ENCODE measurements at places on chromosomes 1 and 21. TPM values are rescaled to one million over a fixed set of nuclear protein-coding genes. Genes with fewer than 3 reads are reported as not detected.

The DMAP1 gene
- total RNA-seq = 73.5 TPM

The NECAP2 gene
- total RNA-seq = 51.6 TPM

The PDE4B gene
- 3.3 TPM for total RNA-seq

The CHRM3 gene
- total RNA-seq = 0.61 TPM

The TINAGL1 gene
- total RNA-seq = 120 TPM

The RLF gene
- 11.7 TPM for total RNA-seq

The WNT3A gene
- total RNA-seq = not detected

The SLAMF7 gene
- not detected for total RNA-seq

The TMCO1 gene
- total RNA-seq = 85.3 TPM

The TM2D1 gene
- 55.1 TPM for total RNA-seq

The FAM110D gene
- total RNA-seq = 1.7 TPM

The F13B gene
- not detected for total RNA-seq

The DNM3 gene
- total RNA-seq = 17.5 TPM

The RUNX3 gene
- total RNA-seq = 3.5 TPM

The CYP4Z1 gene
- total RNA-seq = 0.39 TPM

The CCDC17 gene
- total RNA-seq = 2.2 TPM

The TEX38 gene
- total RNA-seq = not detected

The REG4 gene
- total RNA-seq = not detected

The BEND5 gene
- total RNA-seq = 17.2 TPM

The ANKRD65 gene
- total RNA-seq = 0.22 TPM

The EPHB2 gene
- total RNA-seq = 9.7 TPM

The CDKN2C gene
- total RNA-seq = 8.0 TPM

The TLR5 gene
- total RNA-seq = 0.33 TPM

The CYP4B1 gene
- total RNA-seq = 7.2 TPM

The GNG4 gene
- total RNA-seq = 3.4 TPM

The LY9 gene
- total RNA-seq = 0.14 TPM

The UBE2U gene
- total RNA-seq = not detected

The MEX3A gene
- total RNA-seq = 0.17 TPM

The PTAFR gene
- 0.72 TPM for total RNA-seq

The BNIPL gene
- 0.11 TPM for total RNA-seq

The TMEM269 gene
- not detected for total RNA-seq

The PROK1 gene
- total RNA-seq = 0.76 TPM

The CLCNKA gene
- total RNA-seq = 2.1 TPM

The ST6GALNAC5 gene
- 27.7 TPM for total RNA-seq

The MPZL1 gene
- 48.4 TPM for total RNA-seq

The ZBTB8A gene
- total RNA-seq = 5.9 TPM

The TNFRSF9 gene
- total RNA-seq = 0.72 TPM

The ADAMTS5 gene
- total RNA-seq = 1.9 TPM

The PGD gene
- total RNA-seq = 68.5 TPM

The ARMH1 gene
- total RNA-seq = 2.8 TPM

The STX12 gene
- total RNA-seq = 55.9 TPM

Measured in adrenal gland (tissue), 19 donors.